H1 (cell line): ENCODE measurements at places on chromosomes 7 and 10. TPM values are rescaled to one million over a fixed set of nuclear protein-coding genes. Genes with fewer than 3 reads are reported as not detected.

EBLN1 gene
- total RNA-seq, result not detected in 2 replicates

DNA sequence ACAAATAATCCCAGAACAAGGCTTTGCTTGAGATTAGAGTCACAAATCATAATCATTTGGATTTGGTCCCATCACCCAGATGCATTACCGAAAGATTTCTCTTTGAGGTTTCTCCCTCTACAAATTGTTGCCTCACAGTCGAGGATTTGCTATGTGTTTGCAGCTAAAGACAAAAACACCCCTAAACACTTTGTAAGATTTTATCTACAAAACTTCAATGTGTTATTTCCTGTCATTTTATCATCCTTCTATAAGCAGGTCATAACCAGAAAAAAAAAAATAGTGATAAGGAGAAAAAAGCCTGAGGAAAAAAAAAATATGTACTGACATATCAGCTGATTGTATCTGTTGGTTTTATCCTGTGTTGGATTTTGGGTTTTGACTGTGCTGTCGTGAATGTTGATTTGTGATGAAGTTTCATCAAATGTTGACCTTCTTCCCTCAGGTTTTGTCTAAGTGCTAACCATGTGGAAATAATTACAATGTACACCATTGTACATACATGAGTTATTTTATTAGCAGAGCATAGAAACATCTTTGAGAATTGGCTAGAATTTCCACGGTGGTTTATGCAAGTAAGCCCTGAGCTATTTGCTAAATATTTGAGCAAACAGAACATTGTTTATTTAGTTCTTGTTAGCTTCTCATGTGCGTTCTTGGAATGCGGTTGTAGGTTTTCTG, 274.4 kb downstream of the NEBL start:
- H3K4me1 ChIP-seq, result no peaks in the 10 kb centered on the region
- DNase-seq, result no peak
- H3K4me3 ChIP-seq, result no peak overlapping the region
- H3K36me3 ChIP-seq, result no peaks in the 10 kb centered on the region

DNA sequence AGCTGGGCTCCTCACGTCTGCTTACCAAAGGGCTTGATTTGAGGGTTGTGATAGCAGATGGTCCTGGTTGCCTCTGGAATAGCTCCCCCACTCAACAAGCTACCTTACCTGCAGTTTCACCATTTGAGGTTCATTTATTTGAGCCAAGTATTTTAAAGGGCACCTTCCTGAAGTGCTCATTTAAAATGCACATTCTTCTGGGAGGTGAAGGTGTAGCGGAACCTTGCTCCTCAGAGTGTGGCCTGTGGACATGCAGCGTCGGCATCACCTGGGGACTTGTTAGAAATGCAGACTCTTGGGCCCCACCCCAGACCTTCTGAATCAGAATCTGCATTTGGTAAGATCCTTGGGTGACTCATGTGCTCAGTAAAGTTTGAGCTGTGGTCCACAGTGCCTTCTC, 2.3 kb downstream of the CDH23 start:
- no peak overlapping the region for H3K27ac ChIP-seq
- no peak for DNase-seq
- peaks cover 44% of the 10 kb centered on the region for H3K27me3 ChIP-seq
- no peaks in the 10 kb centered on the region for H3K4me1 ChIP-seq

DNA sequence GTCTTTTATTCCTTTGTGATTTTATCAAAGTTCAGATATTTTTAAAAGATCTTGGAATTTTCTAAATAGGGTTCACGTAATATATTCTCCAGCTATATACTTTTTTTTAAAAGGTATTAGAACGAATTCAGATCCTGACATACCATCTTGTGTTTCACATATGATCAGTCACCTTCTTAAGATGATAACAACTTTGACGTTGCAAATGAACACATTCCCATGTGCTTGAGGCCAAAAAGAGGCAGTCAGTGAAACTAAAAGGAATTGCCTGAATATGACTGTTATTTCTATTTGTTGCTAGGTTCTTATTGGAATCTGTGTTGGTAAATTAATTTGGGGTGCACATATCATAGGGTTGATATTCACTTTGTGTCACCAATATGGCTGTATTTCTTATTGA, 310.1 kb downstream of the MDFIC start:
- H3K27ac ChIP-seq, result no peak overlapping the region
- H3K4me3 ChIP-seq, result no peak overlapping the region
- peaks cover 29% of the 10 kb centered on the region for H3K27me3 ChIP-seq

ELFN1 gene
- 2.0 and 2.1 TPM in 2 replicates for total RNA-seq

AZGP1 gene
- 0.29 and 0.52 TPM in 2 replicates for total RNA-seq

- no peaks in the 10 kb centered on the region; the same call in 1 of the 2 replicates for H3K4me1 ChIP-seq
- H3K27me3 ChIP-seq, result no peaks in the 10 kb centered on the region
- no peaks in the 10 kb centered on the region for H3K36me3 ChIP-seq
- no peak overlapping the region for H3K4me3 ChIP-seq
- peak; percentile 46 for DNase-seq
- no peak overlapping the region for H3K27ac ChIP-seq
These were observed 16.3 kb downstream of the CYTH3 start for GRCh38 chr7:6256109-6256483.

GRCh38 chr10:88652616-88653015, 11.6 kb upstream of the LIPF start:
- H3K36me3 ChIP-seq, result no peaks in the 10 kb centered on the region
- H3K27me3 ChIP-seq, result no peaks in the 10 kb centered on the region
- H3K4me3 ChIP-seq, result no peak overlapping the region

GRCh38 chr7:148348466-148348865, 242.1 kb upstream of the C7orf33 start:
- H3K36me3 ChIP-seq, result no peaks in the 10 kb centered on the region
- H3K4me1 ChIP-seq, result peaks cover 2% of the 10 kb centered on the region; the same call in 1 of the 2 replicates
- H3K27ac ChIP-seq, result no peak overlapping the region
- no peaks in the 10 kb centered on the region for H3K27me3 ChIP-seq
- no peak overlapping the region for H3K4me3 ChIP-seq
- no peak for DNase-seq

GRID2IP gene
- total RNA-seq, result 1.0 and 1.3 TPM in 2 replicates

DNA sequence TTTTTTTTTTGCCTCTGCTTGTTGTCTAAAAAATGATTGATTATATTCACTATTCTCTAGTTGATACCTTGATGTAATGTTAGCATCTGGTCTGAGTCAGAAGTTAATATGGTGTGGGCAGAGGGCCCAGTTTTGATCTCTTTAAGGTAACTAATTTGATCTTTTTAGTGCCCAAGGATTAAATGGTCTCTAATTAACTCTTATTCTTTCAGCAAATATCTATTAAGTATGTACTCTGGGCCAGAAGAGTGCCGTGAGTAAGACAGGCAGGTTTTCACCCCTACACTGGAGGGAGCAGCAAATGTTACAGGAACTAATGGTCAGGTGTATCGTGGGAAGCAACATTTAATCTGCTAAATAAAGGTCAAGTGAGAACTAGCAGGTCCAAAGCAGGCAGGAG, 144.6 kb upstream of the COL1A2 start:
- no peaks in the 10 kb centered on the region for H3K4me1 ChIP-seq
- H3K36me3 ChIP-seq, result no peaks in the 10 kb centered on the region
- H3K27me3 ChIP-seq, result no peaks in the 10 kb centered on the region
- no peak for DNase-seq
- H3K4me3 ChIP-seq, result no peak overlapping the region

- no peak for DNase-seq
- H3K4me1 ChIP-seq, result 0 out of 2 replicates have a peak, but pooled peaks cover 1% of the 10 kb centered on the region
- no peak overlapping the region for H3K4me3 ChIP-seq
These were observed 196.1 kb downstream of the NXPH1 start for GRCh38 chr7:8629504-8629903.
